ENCODE measurements at places on chromosomes 7 and 10.

GRCh38 chr7:212754-213153 lies 20.4 kb downstream of the FAM20C start:
- no peak for DNase-seq

DNA sequence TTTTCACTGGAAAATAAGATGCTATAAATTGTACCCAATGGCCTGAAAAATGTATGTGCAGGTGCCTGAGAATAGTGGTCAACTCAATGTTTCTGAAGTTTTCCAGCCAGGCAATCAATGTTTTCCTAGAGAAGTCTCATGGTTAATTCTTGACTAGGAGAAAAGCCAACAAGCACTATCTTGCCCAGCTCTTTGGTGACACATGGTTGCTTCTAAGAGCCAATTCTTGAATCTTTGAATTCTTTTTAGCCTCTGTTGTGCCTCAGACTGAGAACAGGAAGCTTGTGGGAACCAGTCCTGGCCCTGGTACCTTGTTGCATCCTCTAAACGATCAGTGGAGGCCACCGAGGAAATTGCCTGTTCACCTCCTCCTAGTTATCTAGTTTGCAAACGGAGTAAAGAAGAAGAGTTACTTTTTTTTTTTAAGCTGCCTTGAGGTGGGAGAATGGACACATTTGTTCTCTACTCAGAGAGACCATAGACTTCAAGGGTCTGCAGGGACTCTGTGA lies 144.0 kb upstream of the MKLN1 start:
- no peak for DNase-seq

GRCh38 chr7:24115661-24116060 lies 168.3 kb upstream of the NPY start:
- DNase-seq: no peak

- DNase-seq: no peak
These were observed 280.5 kb downstream of the MAD1L1 start for GRCh38 chr7:1952169-1952760.

DNA sequence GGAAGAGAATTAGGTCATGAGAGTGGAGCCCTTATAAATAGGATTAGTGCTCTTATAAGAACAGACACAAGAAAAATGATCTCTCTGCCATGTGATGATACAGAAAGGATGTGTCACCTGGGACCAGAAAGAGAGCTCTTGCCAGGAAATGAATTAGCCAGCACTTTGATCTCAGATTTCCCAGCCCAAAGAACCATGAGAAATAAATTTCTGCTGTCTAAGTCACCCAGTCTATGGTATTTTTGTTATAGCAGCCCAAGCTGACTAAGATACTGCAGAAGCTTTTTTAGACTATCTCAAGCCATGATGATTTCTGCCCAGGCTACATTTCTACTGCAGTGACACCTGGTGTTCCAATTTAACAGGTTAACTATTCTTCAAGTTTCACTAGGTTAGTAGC lies 84.8 kb downstream of the RSU1 start:
- no peak for DNase-seq

GRCh38 chr7:144936314-144936713 lies 100.5 kb upstream of the TPK1 start:
- no peak for DNase-seq

GRCh38 chr7:141737118-141737835 lies 881 bp upstream of the SSBP1 start:
- no peak for DNase-seq
